ENCODE measurements at places on chromosomes 6 and 20.

GRCh38 chr6:16206595-16207037 lies 31.8 kb upstream of the GMPR start:
- DNase-seq, result peak; percentile 47

- peak; percentile 33 for DNase-seq
These were observed 7.8 kb downstream of the SYNGAP1 start for GRCh38 chr6:33427585-33428223.

GRCh38 chr6:134115715-134116074 lies 63.3 kb upstream of the SLC2A12 start:
- DNase-seq, result peak; percentile 61

- DNase-seq, result no peak
These were observed 63.1 kb downstream of the CPNE5 start for GRCh38 chr6:36776167-36776566.

DNA sequence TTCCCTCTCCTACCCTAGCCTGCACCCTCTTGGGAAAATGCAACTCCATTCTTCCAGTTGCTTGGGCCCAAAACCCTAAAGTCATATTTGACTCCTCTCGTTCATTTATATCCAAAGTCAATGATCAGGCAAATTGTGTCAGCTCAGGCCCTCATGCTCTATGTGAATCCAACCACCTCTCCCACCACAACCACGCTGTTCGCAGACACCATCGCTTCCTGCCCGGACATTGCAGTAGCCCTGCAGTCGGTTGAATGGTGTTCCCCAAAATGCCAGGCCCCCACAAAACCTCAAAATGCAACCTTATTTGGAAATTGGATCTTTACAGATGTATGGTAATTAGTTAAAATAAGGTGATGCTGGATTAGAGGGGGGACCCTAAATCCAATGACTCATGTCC lies 98.3 kb downstream of the PREX1 start:
- DNase-seq, result no peak

GRCh38 chr20:50434653-50435396 lies 75.4 kb upstream of the PTPN1 start:
- no peak for DNase-seq

DNA sequence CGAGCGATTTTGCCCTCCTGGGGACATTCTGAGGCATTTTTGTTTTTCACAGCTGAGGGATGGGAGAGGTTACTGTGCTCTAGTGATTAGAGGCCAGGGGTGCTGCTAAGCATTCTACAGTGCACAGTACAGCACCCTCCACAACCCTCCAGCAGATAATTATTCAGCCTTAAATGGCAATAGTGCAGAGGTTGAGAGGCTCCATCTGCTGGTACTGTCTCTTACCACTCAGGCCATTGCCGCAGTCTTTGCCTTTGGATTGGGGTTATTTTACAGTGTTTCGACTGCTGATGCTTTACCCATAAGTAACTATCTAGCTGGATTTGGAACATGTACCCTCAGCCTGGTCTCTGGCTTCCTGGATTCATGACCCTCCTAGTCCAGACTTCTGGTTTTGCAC lies 705.3 kb downstream of the KIF16B start:
- no peak for DNase-seq

- DNase-seq, result no peak
These were observed 26.9 kb downstream of the NRN1 start for GRCh38 chr6:5979650-5980420.

- no peak for DNase-seq
These were observed 708.8 kb downstream of the EYS start for GRCh38 chr6:64998204-64998603.

DNA sequence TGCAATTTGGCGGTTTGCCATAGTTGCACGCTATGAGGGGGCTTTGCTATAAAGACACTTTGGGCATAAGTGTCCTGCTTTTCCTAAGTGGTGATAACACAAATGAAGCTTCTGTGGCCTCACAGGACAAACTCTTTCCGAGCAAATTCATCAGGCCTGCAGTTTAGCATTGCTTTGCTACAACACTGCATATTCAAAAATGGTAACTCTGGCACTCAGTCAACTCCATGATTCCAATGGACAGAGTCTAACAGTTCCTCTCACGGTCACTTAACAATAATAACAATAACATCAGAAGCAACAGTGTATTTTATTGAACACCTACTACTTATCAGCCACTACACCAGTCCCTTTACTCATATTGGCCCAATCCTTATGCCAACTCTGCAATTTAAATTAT lies 222.5 kb downstream of the FRK start:
- no peak for DNase-seq

DNA sequence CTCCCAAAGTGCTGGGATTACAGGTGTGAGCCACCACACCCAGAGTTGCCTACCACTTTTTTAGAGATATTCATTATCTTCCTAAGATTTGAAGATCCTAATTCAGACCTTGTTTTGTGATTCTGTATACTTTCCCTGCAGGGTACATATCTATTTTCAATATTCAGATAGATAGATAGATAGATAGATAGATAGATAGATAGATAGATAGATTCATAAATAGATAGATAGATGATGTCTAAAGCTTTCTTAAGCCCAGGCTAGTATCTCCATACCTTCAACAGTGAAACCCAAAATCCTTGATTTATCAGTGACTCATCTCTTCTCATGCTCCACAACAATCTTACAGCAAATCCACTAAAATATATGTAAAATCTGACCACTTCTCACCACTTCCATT lies 30.8 kb downstream of the ZNF391 start:
- no peak for DNase-seq

GRCh38 chr6:138227316-138227781 lies 9.1 kb upstream of the PBOV1 start:
- DNase-seq, result no peak

DNA sequence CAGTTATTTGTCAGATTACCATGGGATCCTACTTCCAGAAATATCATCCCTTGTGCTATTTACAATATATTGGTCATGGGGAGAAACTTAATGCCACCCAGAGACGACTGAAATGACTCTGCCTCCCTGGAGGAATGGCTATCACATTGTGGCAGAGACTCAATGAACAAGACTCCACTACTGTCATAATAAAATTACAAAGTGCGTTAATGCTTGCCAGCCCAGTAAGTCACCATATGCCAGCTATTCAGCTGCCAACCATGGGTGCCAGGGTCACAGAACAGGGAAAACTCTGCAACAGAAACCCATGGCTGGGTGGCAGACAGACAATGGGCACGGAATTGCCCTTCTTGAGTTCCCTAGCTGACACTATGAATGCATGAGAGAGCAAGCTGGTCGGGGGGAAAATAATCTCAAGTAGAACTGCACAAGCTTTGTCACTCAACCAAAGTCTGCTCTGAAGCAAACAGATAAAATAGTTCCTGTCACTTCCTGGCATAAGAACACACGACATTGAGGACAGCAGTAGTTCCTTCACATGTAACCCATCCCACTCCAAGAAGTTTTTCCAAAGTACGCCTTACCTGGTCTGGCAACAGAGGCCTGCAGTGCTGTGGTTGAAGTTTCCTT lies 32.1 kb downstream of the TP53INP2 start:
- no peak for DNase-seq

GRCh38 chr20:35279040-35279439 lies 1.1 kb upstream of the MMP24OS start:
- DNase-seq, result no peak

DNA sequence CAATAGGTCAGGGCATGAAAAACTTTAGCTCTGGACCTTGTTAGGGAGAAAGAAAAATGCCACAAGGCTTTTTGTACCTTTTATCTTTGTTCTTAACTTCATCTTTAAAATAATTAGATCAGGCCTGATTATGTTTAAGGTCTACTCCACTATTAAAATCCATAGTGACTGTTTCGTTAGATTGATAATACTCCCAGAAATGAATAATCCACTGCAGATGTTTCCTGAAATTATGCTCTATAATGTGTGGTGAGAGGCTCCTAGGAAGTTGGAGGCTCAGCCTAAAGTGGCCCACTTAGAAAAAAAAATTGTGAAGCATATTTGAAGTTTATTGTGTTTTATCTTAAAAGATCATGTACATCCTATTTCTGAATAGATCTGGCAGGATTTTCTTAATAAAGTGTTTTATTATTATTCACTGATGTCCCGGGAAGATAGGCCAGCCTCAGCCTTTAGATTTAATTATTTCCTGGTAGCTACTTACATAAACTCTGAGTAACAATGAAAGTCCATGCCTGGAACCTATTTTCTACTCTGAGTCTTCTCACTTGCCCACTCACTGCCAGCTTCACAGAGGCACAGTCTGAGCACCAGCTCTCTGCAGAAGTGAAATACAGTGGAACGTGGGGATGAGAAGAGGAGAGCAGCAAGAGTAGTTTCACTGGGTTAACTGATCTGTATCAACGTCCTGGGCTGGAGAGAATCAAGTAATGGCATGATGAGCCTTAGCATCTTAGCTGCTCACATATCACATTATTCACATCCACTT lies 126.8 kb upstream of the TMEM170B start:
- peak; percentile 23 for DNase-seq

GRCh38 chr6:17584241-17584803 lies 15.8 kb upstream of the FAM8A1 start:
- DNase-seq, result peak; percentile 95

DNA sequence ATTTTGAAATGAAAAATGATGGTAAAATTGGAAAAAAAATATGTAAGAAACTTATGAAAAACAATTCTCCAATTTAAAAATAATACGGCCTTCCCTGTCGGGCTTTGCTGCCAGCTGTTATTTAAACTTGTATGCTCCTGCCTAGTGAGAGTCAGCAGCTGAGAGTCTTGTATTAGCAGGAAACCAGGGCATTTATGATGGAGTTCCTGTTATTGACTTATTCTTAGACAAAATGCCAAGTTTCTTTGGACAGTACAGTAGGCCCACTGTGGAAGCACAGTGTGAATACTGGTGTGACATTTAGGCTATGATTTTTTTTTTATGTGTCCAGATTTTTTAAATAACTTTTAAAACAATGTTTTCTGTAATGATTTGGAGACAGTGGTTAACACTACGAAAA lies 42.1 kb downstream of the GMDS start:
- no peak for DNase-seq

GRCh38 chr6:169665289-169665688 lies 36.5 kb downstream of the WDR27 start:
- no peak for DNase-seq

DNA sequence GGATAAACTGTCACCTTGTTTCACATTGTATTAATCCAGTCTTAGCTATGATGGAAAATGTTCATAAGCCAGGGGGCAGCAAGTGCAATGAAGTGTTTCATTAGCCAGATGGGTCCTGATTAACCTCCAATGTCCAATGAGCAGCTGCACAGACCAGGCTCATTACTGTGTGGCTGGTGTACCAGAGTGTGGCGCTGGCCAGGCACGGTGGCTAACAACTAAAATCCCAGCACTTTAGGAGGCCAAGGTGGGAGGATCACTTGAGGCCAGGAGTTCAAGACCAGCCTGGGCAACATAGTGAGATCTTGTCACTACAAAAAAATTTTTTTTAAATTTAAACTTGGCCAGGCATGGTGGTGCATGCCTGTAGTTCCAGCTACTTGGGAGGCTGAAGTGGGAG lies 201.7 kb upstream of the FOXQ1 start:
- DNase-seq, result no peak

GRCh38 chr20:58479726-58480440 lies 35.3 kb downstream of the APCDD1L start:
- no peak for DNase-seq

- DNase-seq, result peak; percentile 46
These were observed 57.9 kb downstream of the SYNJ2 start for GRCh38 chr6:158039571-158040050.

DNA sequence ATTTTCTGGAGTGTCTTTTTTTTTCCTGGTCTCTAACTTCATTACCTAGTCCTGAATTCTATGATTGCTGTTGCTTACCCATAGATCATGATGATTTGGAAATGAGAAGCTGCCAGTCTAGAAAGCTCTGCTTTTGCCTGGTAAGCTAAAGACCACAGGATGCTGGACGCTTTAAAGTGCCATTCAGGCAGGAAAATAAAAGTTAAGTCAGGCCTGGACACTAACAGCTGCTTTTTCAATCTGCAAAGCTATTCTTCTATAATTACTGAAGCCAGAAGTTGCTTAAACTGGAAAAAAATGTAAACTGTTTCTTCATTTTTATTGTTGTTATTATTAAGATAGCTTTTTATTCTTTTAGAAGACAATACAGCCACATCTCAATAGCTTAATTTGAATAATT lies 129.8 kb upstream of the SPACA1 start:
- DNase-seq, result no peak

DNA sequence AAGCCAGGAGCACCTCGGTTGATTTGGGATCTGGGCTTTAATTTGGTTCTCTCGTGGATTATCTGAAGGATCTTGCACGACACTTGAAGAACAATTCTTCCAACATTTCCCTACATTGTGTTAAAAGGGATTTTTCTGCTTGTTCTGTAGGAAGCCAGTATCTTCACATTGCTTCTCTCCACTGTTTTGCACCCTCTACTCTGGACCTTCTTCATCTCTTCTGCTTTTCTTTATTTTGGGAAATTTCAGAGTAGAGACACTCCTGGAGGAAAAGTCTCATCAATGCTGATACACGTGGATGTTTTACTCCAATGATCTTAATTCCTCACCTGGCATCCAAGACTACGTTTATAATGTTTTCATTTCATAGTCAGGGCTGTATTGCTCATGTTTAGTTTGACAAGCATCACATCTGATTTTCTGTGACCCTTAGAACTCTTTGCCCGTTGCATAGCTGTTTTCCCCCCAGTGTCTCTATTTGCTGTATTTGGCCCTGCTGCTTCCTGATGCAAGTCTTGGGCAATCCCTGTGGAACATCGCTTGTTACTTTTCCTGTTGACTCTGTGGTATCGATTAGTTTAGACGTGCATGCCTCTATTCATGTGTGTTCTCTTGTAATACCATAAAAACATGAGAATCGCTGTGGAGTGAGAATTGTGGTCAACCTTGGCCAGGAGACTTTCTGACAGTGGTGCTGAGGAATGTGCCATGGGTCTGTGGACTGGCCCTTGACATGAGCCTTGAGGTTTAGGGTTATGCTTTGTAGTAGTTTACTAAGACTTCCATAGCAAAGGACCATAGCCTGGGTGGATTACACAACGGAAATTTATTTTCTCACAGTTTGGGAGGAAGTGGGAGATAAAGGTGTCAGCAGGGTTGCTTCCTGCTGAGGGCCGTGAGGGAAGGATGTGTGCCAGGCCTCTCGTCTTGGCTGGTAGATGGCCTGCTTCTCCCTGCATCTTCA lies 12.5 kb downstream of the PLCB1 start:
- DNase-seq, result no peak

DNA sequence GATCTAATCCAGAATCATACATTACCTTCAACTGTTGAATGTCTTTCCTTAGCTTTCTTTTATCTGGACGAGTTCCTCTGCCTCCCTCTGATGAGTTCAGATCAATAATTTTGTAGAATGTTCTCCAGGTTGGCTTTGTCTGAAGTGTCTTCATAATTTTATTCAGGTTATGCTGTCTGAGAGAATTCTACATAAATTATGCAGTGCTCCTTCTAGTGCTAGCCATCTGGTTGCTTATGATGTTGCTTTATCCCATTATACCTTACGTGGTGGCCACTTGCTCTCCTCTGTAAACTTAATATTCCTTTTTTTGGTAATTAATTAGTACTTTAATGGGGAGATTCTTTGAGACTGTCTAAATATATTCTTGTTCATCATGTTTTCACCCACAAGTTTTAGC lies 67.7 kb upstream of the PTCHD4 start:
- DNase-seq, result no peak

- DNase-seq, result no peak
These were observed 465.9 kb upstream of the ARID1B start for GRCh38 chr6:156311291-156311690.
